ENCODE measurements at places on chromosomes 16 and 17. TPM values are rescaled to one million over a fixed set of nuclear protein-coding genes. Genes with fewer than 3 reads are reported as not detected.

Gene ALOX15
- total RNA-seq = 0.47 TPM

Gene SPAG7
- total RNA-seq = 125 TPM

DNA sequence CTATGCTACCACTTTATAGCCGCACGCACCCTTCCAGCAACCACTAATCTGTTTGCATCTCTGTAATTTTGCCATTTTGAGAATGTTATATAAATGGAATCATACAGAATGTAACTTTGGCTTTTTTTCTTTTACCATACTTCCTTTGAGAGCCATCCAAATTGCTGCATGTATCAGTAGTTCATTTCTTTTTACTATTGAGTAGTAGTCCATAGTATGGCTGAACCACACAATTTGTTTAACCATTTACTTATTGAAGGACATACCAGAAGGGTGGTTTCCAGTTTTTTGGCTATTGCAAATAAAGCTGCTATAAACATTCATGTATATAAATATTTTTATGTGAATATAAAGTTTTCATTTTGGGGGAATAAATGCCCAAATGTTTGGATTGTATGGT, 8.8 kb downstream of the TENT4B start:
- no peak for DNase-seq

DNA sequence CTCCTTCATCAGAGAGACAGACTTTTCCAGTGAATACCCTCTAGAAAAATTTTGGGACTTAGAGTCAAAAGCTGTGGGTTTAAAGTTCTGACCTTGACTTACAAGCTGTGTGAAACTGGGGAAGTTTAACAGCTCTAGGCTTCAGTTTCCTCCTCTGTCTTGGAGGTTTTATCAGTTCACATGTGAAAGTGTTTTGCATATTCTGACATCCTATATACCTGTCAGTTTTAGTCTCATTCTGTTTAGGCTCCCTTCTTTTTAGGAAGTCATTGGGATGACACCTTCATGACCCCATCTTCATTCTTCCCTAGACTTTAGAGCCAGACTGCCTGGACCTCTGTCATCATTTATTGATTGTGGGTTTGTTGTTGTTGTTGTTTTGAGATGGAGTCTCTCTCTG, 44.4 kb downstream of the YPEL2 start:
- DNase-seq = no peak

DNA sequence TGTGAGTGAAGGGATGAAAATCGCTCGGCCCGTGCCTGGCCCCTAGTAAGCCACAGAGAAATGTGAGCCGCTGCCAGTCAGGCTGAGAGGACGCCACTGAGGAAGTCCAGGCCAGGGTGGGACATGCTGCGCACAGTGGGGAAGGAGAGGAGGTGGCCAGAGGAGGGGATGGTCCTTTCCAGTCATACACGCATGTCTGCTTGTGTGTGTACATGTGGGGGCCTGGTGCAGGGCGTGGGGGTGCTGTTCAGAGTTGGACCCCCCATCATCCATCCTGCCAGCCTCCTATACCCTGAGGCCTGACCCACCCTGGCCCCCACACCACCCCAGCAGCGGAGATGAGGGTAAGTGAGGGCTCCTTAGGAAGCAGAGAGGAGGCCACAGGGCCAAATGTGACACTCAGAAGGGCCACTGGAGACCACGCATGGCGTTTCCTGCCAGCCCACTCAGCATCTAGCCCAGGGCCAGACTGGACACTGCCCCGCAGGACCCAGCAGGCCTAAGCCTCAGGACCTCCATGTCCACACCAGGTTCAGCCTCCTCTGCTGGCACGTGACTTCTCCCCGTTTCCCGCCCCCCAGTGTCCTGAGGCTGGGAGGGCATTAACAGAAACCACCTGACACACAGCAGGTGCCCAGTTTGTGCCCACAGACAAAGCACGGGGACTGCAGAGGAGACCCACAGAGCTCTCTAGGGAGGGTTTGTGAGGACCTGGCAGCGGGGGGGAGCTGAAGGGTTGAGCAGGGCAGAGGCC, 7.0 kb downstream of the DOC2A start:
- no peak for DNase-seq
